ENCODE measurements at places on chromosomes 5 and 9. TPM values are rescaled to one million over a fixed set of nuclear protein-coding genes. Genes with fewer than 3 reads are reported as not detected.

Gene SLC46A2
- not detected for total RNA-seq

Gene FBP2
- total RNA-seq, result not detected

Gene ENTREP1
- total RNA-seq, result 5.0 TPM

Gene CHSY3
- total RNA-seq, result 6.8 TPM

Gene SPDL1
- total RNA-seq, result 46.8 TPM

Gene FST
- 13.4 TPM for total RNA-seq

Gene MED22
- 26.7 TPM for total RNA-seq

Gene POU5F2
- total RNA-seq, result 1.2 TPM

Gene SLC25A48
- not detected for total RNA-seq

Gene RIMOC1
- 32.0 TPM for total RNA-seq

Gene COX7C
- 406 TPM for total RNA-seq

Gene CRHBP
- total RNA-seq, result 0.51 TPM

Gene LHX6
- 18.4 TPM for total RNA-seq

Gene DBH
- not detected for total RNA-seq

Gene FAM170A
- not detected for total RNA-seq

Measured in endothelial cell of umbilical vein (primary cell).